Left ventricle myocardium superior (tissue), 1 donor: ENCODE measurements at places on chromosomes 5 and 9.

DNA sequence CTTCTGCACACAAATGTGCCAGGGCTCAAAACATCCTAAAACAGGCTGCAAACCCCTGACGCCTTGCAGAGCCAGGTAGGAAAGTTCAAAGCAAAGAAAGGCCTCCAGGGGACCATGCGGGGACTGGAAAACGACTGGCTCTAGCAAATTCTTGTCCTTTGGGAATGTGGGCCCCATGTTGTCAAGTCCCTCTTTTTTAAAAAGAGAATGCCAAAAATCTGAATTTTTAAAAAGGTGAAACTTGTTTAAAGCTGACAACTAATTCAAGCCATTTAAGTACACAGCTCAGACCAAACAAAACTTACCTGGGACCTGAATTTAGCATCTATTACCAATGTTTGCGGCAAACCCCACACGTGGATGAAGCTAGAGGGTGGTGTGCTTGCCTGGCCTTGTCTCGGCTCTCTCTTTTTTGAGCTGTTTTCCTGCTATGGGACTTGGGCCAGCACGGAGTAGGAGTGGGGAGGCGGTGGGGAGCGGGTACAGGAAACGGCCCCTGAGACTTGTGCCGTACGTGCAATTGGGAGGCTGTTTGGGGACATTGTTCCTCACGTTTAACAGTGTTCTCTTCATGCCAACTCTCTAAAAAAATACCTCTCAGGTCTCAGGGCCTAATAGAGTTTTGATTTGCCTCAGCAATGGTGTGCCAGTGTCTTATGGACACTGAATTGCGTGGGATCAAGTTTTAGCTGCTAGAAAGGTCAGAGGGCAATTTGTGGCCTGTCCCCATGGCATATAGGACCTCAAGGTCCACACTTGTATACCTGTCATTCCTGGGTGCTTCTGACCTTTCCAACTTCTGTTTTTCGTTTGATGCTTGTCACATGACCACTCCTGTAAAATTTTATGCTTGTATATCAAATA lies 15.1 kb upstream of the PHF19 start:
- DNase-seq = no peak

GRCh38 chr5:178323961-178324360 lies 91.4 kb upstream of the PHYKPL start:
- DNase-seq = no peak

DNA sequence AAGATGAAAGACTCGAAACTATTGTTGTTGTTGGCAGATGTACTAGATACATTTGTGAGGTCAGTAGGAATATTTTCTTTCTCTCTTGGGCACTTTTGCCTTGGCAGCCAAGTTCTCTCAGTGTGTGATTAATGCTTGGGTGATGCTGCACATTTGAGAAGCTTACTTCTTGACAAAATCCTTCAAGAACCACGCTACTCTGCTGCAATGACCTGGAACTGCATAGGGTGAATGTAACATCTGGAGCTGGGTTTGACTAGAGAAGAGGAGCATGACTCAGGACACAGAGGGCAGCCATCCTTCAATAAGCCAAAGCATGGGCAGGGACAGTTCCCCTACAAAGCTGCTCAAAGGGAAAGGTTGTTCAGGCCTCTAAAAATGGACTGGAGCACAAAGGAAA lies 75.5 kb upstream of the PUM3 start:
- DNase-seq = no peak

- DNase-seq = no peak
Measured at GRCh38 chr5:126335886-126336285, 87.3 kb upstream of the GRAMD2B start.

DNA sequence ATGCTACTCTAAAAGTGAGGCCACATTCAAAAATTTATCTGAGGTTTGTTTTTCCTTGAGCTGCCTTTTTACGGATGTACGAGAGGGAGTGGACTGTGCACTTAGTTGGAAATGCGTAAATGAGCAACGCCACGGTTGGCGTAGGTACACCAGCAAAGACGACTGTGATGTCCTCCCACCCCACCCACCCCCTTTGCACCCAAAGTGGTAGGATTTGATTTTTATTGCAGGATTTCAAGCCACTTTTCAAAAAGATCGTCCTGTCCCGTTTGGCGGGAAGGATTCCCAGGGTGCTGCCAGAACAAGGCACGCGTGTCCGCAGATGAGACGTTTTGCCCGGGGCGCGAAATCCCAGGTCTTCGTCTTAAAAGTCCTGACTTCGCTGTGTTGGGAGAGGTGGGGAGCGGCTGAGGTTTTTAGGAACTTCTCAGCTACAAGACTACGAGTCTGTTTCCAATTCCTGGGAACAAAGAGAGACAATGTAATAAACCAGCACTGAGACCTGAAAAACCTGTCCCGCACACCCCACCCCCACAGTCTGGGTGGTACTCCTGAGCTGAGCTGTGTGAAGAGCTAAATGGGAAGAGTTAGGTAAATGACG lies 1.0 kb upstream of the TLE1 start:
- no peak for DNase-seq

DNA sequence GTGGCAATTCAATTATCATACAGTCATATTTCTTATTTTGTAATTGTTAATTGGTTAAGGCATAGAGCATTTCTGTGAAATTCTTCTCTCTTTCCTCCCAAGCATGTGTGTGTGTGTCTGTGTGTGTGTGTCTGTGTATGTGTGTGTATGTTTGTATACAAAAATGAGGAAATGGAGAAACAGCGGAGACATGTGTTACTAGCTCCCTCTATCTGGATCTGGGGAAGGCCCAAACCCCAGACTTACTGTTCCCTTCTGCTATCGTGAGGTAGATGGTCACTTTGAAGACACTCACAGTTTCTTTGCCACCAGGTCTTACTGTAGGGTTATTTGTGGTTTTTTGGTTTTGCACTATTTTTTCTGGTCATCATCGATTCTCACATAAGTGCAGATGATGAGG lies 11.4 kb upstream of the C5orf63 start:
- no peak for DNase-seq

DNA sequence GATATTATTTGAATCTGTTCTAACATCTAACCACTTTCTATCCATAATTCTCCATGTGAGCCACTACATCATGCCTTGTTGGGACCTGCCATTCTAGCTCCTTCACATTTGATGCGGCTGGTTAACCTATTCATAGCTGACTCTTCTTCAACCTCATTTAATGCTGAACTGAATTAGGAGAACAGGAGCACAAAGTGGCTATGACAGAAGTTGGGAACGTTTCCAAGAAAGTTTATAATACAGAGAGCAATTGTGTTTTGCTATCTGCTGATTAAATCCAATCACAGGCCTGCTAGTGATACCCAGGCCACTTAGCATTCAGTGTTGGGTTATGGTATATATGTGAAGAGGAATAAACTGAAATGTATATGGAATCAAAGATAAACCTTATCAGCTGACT lies 440.3 kb downstream of the PTPRD start:
- no peak for DNase-seq

GRCh38 chr9:83304686-83305085 lies 233.5 kb downstream of the FRMD3 start:
- peak; percentile 91 for DNase-seq

DNA sequence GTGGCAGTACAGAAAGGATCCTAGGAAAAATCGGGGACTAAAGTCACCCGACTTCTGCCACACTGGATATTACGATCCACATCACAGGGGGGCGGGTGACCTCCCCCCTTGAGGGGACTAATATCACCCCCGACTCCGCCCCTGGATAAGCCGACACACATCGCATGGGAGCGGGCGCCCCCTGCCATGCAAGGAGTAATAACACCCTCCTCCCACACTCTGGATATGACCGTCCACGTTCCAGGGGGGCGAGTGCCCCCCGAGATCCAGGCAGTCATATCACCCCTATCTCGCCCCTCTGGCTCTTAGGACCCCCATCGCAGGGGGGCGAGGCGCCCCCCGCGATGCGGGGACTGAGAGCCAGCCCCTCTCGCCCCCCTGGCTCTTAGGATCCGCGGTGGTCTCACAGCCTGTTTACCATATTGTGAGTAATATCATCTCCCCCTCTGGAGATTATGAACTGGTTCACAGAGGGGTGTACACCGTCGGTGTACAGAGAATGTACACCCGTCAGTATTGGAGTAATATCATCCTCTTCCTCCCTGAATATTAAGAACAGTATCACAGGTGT lies 423.0 kb downstream of the DIRAS2 start:
- DNase-seq = peak; percentile 36

DNA sequence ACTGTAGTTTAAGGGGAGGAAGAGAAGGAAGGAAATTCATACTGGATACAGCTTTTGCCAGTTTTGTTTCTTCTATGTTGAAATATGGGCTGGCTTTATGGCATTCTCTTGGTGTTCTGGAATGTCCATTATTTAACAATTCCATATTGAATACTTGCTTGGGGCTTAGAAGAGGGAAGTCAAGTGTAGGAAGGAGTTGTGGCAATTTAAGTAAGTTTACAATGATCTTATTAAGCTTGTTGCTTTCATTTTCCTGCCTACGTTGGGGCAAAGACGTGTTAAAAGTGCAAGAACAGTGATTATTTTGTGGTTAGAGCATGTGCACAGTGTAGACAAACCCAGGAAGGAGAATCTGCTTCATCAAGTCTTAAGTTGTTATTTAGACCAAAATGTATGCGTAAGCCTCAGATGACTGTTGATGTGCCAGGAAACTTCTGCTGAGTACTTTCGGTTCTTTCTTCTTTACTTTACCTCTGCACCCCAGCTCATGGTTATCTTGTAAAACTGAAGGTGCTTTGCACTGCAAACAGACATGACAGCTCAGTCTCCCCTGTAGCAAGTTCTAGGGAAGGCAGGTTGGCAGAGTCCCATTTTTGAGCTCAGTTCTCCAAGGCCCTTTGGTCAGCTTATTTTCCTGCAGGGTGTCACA lies 75.8 kb downstream of the F2RL2 start:
- no peak for DNase-seq

- DNase-seq = no peak
Measured at GRCh38 chr9:95574866-95575553, 58.2 kb upstream of the PTCH1 start.

- DNase-seq = no peak
Measured at GRCh38 chr9:135296735-135297455, 182.7 kb upstream of the PPP1R26 start.

DNA sequence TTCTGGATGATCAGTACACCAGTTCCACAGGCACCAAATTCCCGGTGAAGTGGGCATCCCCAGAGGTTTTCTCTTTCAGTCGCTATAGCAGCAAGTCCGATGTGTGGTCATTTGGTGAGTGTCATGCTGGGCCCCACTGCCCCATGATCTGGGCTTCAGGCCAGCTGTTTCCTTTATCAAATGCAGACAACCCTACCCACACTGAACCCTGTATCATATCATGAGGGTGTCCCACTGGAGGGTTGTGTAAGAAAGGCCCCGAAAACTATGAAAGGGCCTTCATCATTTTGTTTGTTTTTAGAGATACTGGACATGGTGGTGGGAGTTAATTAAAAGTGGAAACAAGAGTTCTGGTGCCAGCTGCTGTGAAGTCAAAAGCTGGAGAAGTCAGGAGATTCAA lies 20.0 kb upstream of the CYFIP2 start:
- DNase-seq = no peak

- no peak for DNase-seq
Measured at GRCh38 chr5:176481711-176482110, 33.5 kb downstream of the FAF2 start.

DNA sequence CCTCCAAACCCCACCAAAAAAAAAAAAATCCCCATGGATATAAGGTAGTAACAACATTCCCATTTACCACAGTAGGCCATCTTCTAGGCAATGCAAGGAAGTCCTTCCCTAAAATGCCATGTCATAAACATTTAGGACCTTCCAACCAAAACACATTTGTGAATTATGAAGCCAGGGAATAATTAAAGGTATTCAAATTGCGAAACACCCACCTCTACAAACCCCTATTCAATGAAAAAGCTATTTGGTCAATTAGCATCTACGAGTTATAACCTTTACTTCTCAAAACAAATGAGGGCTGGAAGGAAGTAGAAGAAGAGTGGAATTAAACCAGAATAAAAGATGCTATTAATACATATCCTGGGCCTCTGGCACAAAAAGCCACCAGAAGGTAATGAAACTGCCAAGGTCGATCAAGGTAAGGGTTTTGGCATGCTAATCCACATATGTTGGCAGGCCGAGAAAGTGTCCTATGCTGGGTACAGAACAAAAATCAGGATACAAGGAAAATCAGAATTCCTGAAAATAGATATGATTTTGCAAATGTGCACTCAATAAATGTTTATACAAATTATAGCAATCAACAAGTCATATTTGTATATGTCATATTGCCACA lies 47.7 kb downstream of the MTMR12 start:
- DNase-seq = no peak

- no peak for DNase-seq
Measured at GRCh38 chr5:132665574-132666080, 7.7 kb downstream of the IL13 start.

DNA sequence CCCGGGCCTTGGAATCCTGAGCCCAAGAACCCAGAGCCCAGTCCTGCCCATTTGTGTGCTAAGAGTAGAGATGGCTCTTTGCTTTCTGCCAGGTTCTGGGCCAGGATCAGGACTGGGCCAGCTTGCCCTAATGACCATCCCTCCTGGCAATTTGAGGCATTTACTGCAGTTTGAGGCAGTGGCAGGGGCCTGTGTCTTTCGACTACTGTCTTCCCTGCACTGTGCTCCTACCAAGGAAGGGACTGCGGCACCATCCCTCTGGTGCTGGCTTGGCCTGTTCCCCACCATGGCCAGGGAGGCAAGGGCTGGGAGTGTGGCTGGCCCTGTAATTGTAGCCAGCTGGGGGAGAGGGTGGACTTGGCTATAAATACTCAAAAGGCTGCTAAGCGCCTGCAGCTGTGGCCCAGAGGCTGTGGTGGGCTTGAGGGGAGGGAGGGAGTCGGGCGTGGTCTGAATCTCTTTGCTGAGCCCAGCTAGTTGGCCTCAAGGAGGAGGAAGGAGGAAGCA lies 4.6 kb downstream of the ENHO start:
- no peak for DNase-seq

DNA sequence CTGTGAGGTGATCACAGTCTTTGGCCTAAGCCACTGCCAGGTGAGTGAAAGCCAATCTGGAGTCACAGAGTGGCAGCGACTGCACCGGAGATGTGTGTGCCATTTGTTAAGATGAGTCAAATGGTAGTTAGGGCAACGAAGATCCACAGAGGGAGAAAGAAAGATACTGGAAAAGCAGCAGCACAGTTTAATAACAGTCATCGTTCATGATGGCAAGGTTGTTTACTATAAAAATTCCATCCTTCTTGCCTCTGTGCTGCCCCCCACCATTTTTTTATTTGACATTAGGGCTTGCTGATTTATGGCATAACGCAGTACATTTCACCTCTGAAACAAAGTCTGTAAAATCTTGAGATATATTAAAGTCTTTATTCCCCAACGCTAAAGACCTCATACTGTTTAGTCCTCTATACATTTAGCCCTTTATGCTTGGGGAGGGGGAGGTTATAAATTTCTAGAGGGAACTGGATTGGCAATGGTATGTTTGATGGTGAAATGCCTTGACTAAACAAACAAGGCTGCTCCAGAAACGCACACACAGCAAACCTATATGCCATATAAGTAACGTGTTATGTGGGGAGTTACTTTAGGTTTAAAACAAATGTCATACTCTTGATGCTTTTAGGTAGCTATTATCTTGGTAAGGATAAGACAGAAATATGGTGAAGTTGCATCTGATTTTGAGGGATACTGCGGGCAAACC lies 55.8 kb upstream of the ABL1 start:
- no peak for DNase-seq

GRCh38 chr5:129803403-129803802 lies 55.5 kb downstream of the MINAR2 start:
- no peak for DNase-seq

GRCh38 chr9:25003686-25004085 lies 458.0 kb upstream of the IZUMO3 start:
- no peak for DNase-seq
